Right ventricle myocardium superior (tissue), 1 donor: ENCODE measurements at places on chromosomes 7 and 10.

DNA sequence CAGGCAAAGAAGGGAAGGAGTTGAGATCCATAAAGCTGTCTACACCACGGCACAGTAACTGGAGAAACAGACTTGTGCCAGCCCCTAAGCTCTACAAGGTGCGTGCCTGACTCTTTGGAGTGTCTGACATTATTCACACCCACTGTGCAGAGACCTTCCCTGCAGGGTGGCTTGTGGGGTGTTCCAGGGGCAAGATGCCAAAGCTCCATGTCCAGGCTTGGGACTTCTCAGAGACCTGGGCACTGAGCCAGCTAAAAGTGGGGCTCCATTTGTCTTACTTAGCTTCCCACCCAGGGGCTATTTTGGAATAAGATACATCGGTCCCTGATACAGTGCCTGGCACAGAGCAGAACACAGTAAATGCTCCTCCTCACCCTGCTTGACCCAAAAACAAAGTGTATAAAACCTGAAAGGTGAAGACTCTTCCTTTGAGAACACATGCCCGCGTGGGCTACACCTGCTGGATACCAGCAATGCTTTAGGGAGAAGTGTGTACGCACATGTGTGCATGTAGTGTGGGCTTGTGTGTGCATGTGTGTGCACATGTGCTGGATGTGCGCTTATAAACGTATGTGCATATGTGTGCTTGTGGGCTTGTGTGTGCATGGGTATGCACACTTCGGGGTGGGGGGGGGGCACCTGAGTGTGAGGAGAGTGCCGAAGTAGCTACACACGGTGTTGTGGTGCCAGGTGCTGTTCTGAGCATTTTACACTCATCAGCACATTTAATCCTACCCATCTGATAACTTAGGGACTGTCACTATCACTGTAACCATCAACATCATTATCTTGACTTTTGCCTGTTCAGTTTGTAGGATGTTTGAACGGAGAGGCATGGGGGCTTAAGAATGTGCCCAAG lies 143.0 kb downstream of the ARHGAP22 start:
- no peak for DNase-seq

- no peak for DNase-seq
Observed at GRCh38 chr10:59674215-59674836, 35.3 kb downstream of the SLC16A9 start.

- no peak for DNase-seq
Observed at GRCh38 chr10:76299501-76299900, 868.1 kb downstream of the LRMDA start.

DNA sequence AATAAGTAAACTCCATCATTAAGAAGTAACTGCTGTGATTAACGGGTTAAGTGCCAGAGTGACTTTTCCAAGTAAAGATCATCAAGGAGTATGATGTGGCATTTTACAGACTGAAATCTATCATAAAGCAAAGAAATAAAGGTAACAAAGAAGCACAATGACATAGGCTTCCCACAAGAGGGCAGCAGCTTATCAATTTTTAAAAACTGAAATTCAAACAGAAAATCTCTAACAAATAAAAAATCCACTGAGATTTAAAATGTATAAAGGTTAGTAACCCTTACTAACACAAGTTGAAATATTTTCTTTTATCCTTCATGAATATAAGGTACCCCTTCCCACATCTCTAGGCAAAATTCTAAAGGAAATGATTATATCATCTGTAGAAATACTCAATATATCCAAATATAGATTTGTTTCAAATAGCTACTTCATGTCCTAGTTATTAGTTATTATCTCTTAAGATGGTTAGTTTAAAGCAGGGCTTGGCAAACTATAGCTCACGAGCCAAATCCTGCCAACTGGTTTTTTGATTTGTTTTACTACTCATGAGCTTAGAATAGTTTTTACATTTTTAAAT lies 29.2 kb downstream of the FAM3C start:
- no peak for DNase-seq

- no peak for DNase-seq
Observed at GRCh38 chr7:20798694-20799121, 12.0 kb upstream of the SP8 start.

DNA sequence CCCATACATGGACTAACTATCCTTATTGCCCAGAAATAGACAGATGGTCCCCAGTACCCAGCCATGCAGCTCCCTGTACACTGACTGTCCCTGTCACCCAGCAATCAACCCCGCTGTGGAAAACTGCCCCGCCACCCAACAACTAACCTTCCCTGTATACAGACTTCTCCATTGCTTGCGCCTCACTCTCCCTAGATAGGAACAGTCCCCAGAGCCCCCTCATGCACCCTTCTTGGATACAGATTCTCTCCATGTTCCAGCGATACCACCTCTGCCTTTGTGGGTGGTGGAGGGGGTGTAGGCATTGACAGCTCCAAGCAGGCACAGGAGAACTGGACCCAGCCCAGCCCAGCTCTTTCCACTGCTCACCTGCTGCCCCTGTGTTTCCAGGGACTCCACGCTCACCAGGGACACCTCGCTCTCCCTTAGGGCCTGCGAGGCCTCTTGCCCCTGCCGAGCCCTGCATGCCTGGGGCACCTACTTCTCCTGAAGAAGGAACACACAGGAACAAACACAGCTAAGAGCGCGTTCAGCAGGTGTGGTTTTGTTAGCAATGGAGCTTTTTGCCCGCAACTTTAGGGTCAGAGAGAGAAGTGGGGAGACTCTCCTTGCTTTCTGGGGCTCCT lies 7.2 kb downstream of the SFTPD start:
- DNase-seq = no peak

GRCh38 chr7:105941596-105941995 lies 21.5 kb upstream of the CDHR3 start:
- no peak for DNase-seq

GRCh38 chr7:34298492-34299013 lies 359.5 kb upstream of the NPSR1 start:
- DNase-seq = no peak

DNA sequence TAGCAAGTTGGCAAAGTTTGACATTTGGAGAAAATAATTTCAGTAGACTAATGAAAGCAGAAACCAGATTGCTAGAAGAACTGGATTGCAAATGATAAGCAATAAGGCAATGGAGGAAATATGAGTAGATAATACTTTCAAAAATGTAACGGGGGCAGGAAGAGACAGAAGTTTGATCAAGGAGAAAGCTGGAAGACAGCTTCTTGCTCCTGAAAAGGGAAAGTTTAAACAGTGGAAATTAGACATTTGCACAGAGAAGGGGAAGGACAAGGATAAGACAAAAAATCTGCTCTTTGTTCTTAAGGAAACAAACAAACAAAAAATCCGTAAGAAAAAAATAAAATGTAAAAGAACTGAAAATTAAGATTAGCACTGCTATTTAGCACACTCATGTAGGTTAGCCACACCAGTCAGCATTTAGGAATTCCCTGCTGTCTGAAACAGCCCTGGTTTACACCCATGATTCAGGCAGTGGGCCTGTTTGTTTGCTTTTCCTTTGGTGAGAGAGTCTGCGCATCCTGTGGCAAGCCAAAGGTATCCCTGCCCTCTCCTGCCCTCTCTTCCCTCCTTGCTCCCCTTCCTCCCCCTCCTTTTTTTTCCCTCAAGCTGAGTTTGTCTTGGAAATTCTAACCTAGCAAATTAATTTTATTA lies 104.3 kb upstream of the CAV2 start:
- no peak for DNase-seq

- no peak for DNase-seq
Observed at GRCh38 chr7:46478046-46478445, 557.0 kb upstream of the IGFBP3 start.

- DNase-seq = no peak
Observed at GRCh38 chr7:151590850-151591771, 71.4 kb upstream of the RHEB start.

DNA sequence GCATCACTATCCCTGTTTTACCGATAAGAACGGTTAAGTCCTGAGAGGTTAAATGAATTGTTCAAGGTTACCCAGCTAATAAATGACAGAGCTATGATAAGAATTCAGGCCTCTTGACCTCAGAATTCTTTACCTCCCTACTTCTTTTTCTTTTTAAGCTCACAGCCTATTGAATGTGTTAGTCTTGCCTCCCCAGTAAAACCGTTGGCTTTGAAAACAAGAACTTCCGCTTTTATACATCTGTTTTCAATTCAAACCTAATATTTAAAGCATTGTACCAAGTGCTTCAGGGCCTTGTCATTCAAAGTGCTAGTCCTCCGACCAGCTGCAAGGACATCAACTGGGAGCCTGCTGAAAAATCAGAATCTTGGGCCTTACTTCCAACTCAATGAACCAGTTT lies 15.6 kb downstream of the SEC31B start:
- DNase-seq = no peak

DNA sequence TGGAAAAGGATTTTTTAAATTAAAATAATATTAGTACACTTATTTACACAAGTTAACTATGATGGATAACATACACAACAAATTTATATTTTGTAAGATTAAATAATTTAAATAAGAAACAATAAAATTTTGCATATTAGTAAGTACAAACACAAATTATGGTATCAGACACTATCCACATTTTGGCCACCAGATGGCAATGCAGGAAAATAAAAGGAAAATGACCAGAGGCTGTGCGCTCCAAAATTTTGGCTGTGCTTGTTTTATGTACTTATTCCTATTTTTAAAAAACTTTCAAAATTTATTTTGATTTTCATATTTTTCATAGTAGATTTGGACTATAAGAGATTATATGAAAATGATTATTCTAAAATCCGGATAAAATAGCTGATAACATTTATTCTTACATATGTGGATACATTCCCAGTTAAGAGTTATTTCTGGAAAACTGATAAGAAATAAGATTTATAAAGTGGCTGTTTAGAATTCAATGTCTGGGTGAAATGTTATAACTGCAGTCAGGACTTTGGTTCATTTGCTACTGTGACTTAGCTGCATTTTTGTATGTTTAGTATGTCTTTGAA lies 274.7 kb upstream of the HGF start:
- no peak for DNase-seq

DNA sequence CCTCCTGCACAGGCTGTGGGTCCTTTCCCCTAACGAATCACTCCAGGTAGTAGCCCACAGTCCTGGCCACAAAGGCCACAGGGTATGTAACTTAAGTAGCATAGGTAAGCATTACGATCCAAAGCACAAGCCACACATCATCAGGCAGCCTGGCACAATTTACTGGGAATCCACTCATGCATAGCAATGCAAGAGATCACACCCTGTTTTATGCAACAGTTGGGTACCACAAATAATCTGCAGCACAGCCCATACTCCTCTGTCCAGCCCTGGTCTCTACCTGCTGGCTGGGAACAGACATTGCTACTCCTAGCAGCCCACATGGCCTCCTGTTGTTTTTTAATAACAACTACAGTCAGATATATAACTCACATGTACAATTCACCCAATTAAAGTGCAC lies 34.3 kb downstream of the SRPK2 start:
- no peak for DNase-seq

DNA sequence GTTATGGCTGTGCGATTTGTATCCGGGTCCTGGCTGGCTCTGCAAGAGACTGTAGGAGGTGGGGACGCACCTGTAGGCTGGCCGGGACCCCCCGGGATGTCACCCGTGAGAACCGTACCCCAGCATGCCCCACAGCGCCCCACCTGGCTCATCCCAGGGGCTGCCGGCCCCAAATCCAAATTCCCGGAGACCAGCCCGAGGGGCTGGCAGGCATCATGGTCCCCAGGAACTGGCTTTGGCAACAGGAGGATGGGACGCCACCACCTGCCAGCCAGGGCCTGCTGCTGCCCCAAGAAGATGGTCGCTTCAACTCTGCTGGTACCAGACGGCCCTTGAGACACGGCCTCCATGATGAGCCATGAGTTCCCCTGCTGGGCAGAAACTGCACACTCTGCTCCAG lies 239.4 kb downstream of the ELFN1 start:
- DNase-seq = no peak

GRCh38 chr7:73358590-73359275 lies 30.8 kb downstream of the FKBP6 start:
- no peak for DNase-seq
